Cerebellar nuclear complex (tissue), 1 donor: ENCODE measurements at places on chromosomes 1 and 21.

GRCh38 chr1:58726581-58726980 lies 26.7 kb upstream of the MYSM1 start:
- DNase-seq = no peak

DNA sequence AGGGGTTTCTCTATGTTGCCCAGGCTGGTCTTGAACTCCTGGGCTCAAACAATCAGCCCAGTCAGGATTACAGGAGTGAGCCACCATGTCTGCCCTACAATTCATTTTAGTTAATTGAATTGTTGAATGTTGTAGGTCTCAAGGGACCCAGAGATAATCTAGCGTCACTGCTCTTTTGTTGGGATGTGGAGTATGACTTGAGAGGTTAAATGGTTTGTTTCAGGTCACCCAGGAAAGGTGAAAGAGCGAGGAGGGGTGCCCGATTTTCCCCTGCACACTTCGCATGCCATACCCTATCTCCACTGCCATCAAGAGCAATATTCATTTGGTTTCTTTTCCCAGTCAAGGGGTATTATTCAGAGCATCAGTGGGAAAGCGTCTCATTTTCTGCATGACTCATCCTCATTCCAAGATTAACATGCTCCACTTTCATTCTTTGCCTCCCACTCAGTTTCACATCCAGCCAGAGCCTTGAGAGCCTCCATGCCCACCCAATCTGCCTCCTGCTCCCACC lies 13.1 kb upstream of the SLC30A1 start:
- DNase-seq = no peak

- no peak for DNase-seq
Measured at GRCh38 chr21:41325138-41325912, 8.7 kb downstream of the FAM3B start.

GRCh38 chr1:233679030-233679429 lies 65.1 kb downstream of the KCNK1 start:
- DNase-seq = no peak

- DNase-seq = no peak
Measured at GRCh38 chr1:172162236-172162635, 258.2 kb upstream of the C1orf105 start.

GRCh38 chr1:27666791-27667254 lies 5.2 kb downstream of the IFI6 start:
- DNase-seq = no peak

DNA sequence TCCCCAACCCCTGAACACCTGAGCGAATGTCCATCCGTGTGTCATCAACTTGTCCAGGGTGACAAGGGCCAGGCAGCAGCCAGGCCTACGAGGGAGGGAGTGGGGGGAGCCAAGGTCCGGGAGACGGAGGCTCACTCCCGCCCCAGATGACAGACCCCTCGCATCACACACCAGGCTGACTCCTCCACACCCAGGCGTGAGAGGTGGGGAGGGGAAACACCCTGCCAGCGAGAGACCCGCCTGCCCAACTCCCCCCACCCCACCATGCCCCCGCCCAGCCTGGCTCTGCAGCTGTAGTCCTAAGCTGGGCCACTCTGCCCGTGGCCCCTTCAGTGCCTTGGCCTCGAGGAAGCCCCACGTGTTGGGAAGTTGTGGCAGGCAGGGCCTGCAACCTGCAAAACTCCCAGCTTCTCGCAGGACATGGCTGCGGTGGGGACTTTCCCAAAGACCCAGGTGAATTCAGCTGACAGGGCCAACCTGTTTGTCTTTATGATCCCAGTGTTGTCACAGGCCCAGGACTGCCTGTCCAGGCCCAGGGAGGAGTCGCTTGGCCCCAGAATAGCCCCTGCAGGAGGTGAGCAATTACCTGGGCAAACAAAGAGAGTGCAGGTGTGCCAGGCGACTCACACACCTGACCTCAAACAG lies 62.9 kb downstream of the RIPK4 start:
- DNase-seq = no peak

DNA sequence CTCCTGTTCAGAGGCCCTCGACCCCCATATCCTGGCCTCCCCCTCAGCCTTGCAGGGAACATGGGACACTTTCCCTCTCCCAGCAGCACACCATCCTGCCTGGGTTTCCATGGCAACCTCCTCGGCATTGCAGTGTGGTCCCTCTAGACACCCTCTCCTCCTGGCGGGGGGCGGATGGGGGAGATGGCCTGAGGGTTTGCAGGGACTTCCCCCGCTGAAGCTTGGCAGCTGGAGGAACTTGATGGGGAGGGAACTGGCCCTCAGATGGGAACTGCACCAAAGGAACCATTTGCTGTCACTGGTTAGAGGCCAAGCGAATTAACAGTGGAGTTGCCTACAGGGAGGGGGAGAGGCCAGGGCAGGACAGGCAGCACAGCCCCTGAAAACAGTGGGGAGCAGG lies 28.7 kb downstream of the RIMS3 start:
- peak; percentile 48 for DNase-seq

DNA sequence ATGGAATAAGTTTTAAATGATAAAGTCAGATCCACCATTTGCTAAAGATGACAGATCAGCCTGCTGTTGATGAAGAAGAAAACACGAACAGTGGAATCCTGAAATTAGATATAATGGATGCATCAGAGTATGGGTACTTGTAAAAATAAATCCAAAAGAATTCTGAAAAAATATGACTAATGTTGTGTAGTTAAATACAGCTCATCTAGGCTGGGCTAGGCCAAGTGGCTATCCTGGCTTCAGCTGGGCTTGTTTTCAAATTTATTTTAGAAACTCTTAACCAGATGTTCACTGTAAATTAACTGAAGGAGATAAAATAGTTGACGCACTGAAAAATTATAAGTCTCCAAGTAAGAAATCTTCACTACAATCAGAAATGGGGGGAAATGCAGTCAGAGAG lies 7.4 kb upstream of the RGS2 start:
- DNase-seq = no peak

GRCh38 chr1:179767996-179768395 lies 24.9 kb downstream of the FAM163A start:
- DNase-seq = no peak

GRCh38 chr1:172351754-172352161 lies 68.7 kb upstream of the C1orf105 start:
- DNase-seq = no peak

GRCh38 chr1:34115233-34115632 lies 49.8 kb downstream of the CSMD2 start:
- no peak for DNase-seq

DNA sequence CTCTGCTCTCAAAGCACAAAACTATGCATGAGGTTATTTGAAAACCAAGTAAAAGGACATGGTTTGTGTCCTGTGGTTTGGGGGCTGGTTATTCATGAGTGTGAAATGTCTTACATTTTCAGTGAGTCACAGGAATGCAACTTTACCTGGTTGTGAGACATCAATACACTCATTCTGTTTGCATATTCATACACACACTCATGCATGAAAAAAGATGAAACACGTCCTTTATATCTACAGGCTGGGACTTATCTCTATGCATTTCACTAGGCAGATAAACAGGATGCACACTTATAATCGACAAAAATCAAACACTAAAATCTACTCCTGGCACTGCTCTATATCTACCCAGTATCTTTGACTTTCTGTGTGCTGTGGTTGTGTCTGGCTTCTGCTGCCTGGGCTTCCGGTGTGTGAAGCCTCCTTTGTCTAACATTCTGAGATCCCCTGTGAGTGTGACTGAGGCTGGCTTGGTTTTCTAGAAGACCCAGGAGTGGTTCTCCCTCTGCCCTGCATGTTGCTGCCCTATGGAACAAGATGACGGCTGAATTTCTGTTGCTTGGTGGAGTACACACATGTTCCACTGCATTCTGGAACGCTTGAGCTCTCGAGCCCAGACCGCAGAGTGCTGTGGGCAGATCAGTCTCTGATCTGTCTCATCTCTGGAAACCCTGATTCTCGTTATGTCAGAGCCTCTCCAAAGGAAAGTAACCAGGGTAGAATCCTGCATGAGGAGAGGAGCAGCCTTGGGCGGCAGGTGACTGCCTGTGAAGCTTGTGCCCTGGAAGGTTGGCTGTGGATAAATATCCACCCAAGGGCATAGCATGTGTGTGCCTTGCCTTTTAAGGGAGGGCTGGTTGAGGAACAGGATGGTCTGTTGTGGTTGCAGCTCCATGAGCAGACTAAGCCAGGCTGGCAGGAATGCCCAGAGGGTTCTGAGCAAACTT lies 19.7 kb upstream of the FASLG start:
- no peak for DNase-seq

DNA sequence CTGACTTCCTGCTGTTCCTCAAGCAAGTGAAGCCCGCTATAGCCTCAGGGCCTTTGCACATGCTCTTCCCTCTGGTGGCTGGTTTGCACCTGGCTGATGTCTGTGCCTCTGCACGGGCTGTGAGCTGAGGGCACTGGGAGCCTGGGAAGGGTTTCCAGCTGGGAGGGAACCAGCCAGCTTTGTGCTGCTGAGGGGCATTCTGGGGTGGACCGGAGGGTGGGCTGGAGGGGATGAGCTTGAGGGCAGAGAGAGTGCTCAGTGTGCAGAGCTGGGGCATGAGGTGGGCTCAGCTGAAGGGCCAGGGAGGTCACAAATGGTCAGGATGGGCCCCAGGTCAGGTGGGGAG lies 305.7 kb downstream of the MATN1 start:
- no peak for DNase-seq

DNA sequence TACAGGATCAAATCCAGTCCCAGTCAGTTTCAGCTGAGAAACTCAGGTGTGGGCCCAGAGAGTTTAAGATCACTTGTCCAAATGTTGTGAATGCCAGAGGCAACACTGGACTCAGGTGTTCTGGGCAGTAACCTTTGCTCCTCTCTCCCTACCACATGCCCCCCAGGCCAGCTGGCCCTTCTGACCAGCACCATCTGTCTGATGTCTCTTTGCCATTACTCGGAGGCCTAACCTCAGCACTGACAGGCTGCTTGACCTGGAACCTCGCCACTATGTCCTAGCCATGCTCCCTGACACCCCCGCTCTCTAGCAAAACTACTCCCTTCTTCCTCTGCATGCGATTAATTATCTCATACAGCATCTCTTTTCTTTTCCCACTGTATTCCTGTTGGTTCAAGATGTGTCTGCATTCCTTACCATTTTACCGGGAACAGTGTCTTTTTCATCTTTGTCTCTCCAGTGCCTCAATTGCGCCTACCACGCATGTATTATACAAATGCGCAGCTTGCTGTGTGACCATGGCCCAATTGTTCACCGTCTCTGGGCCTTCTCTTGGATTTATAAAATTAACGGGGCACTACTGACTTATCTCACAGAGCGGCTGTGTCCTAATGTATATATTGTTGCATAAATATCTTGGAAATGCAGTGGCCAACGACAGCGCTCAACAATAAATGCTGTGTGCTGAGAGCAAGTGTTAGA lies 159.5 kb upstream of the IRF2BP2 start:
- DNase-seq = no peak

GRCh38 chr1:101975371-101975770 lies 21.4 kb downstream of the OLFM3 start:
- no peak for DNase-seq

- no peak for DNase-seq
Measured at GRCh38 chr1:2591581-2592261, 5.1 kb downstream of the PRXL2B start.

DNA sequence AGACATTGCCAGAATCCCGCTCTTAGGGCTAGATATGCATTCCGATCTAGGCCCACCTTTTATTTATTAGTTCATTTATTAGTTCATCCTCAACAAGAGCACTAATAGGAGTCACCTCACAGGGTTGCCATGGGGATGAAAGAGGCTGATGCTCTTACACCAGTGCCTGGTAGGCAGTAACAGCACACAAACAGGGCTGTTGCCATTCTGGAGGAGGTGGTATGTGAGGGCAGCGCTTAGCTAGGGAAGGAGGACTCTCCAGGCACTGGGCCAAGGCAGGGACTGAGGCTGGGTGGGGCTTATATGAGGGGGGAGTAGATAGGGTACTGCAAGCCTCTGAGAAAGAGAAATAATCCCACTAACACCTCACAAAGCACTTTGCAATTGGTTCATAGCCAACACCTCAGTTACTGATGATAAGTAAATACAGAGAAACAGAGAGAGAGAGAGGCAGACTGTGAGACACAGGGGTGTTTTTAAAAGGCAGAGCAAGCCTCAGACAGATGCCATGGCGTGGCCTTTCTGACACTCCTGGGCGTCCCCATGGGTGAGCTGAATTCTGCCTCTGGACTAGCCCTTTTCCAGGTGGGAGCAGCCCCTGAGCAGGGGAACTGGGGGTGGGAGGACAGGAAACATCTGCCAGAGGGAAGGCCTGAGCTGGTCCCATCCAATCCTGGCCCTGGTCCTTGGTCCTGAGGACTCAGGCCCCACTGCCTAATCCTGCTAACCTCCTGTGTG lies 5.9 kb downstream of the FCGR2A start:
- DNase-seq = no peak

GRCh38 chr1:38270849-38271633 lies 224.4 kb upstream of the POU3F1 start:
- DNase-seq = no peak

DNA sequence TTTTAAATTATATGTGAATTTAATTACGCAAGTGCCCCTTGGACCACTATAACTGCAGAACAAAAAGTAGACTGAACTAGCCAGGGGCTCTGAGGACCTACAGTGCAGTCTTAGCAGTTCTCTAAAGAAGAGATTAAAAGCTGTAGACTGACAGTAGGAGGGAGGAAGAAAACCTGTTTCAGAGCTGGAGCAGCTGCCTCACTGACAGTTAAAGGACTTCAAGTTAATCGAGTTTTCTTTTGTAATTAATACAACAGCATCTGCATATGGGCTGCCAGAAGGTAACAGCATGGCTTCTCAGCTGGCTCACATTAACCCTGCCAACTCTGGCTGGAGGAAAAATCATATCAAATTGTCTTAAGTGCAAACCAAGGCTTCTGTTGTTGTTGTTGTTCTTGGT lies 19.9 kb downstream of the DSTYK start:
- no peak for DNase-seq

DNA sequence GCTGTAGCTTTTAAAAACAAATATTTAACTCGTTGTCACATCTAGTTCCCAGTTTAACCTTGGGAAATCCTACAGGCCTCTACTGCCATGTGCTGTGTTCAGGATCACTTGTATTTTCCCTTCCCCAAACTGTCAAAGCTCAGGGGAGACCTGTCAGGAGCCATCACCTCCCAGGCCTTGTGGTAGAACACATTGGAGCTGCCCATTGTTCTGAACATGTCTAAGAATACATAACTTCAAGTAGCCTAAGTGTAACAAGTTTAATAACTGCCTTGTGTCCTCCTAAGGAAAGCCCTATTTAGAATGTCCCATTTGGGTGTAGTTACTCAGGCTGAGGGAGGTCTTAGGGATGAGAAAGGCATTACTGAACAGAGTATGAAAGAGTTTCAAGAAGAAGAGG lies 28.6 kb upstream of the PIGC start:
- no peak for DNase-seq

DNA sequence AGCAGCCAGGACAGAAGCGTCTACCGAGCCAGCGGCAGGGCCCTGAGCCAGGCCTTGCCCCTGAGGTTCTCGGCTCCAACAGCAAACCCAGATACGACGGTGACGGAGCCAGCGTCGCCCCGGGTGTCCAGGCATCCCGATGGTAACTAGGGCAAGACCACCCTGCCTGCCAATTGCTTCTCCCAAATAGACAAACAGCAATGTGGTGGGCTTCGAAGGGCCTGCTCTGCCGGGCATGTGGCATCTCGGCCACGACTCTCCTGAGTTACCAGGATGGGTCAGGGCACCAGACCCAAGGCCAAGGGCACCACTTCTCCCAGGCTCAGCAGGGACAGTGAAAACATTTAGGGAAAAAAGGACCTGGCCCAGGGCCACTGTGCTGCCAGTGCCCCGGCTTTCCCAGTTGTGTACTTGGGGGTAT lies 3.2 kb upstream of the ACTRT2 start:
- DNase-seq = no peak

GRCh38 chr1:24191860-24192259 lies 4.8 kb upstream of the IFNLR1 start:
- no peak for DNase-seq

GRCh38 chr1:103517380-103518047 lies 8.0 kb upstream of the RNPC3 start:
- no peak for DNase-seq
